ENCODE measurements at places on chromosomes 2 and 18.
A peak's percentile ranks its signal among the peaks of the same experiment; 100 is the strongest.

DNA sequence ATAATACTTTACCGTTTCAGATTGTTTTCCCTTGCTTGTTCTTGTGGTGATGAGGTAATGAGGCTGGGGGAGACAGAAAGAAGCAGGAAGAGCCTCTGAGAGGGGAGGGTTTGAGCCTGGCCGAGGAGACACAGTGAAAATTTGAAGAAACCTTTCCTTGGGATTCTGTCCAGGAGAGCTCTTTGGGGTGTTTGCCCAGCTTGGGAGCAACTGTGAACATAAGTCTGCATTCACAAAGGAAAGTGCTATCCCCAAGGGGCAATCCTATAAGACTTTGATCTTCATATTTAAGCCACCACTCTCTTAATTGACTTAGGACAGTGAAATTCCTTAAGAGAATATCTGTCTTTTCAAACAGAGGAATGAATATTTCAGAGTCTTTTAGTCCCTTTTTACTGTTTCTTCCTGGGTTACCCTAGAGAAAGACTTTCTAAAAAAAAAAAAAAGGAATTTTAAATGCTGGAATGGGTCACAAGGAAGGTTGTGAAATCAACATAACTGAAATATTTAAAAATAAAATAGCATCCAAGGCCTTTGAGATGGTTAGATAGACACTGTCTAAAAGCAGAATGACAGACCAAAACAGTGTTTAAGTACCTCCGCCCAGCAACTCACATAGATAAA, 52.5 kb upstream of the STAM2 start:
- no peak for DNase-seq

DNA sequence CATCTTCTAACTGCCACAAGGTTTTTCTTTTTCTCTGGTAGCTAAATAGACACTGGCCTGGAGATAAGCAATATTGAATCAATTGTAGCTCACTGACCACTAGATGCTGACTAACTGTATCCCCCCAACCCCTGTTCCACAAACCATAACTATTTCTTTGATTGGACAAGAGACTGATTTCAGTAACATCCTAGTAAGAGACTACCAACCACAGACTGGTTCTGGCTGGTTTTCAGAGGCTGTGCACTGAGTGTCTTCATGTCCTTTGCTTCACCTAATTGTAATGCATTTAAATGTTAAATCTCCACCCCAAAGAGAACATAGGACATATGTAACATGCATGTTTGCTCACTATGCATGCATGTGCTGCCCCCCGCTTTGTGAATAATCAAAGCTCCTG, 3.2 kb upstream of the AAK1 start:
- DNase-seq, result no peak

DNA sequence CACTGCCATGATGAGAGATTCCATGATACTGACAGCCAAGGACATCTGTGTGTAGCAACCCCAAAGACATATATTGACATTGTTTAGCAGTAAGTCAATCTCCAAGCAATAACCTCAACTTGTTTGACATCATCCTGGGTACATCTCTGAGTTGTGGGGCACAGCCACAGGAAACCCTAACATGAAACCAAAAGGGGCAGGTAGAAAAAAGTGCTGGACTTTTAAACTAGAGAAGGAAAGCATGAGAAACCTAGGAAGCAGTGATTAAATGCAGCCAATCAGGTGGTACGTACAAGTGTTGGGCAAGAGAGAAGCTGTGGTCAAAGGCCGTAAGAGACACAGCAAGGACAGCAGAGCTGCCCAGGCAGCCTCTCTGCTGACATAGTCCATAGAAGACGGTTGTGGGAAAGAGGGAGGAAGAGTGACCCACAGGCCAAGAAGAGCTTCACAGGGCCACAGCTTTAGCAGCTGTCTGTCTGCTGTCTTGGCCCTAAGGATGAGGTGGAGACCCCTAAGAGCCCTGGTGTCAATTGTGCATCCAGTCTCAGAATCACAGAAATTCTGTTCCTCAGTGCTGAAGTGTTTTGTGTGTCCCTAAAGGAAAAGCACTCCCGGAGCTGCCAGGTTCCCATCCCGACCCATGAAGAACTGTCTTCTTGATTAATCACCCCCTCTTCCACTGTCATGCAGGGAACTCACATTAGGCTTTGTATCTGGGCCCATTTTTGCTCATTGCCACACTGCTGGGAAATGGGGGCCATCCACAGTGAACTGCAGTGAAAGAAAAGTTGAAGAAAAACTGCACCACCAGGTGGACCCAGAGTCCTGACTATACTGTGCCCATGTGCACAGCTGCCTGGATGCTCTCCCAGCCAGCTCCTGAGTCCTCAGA, 25.4 kb upstream of the CHN1 start:
- peak; percentile 28 for DNase-seq

GRCh38 chr2:239716536-239717318, 308.4 kb downstream of the NDUFA10 start:
- no peak for DNase-seq

GRCh38 chr18:36469461-36469860, 171.9 kb downstream of the FHOD3 start:
- no peak for DNase-seq

GRCh38 chr2:175676813-175677212, 325.3 kb downstream of the LNPK start:
- no peak for DNase-seq

DNA sequence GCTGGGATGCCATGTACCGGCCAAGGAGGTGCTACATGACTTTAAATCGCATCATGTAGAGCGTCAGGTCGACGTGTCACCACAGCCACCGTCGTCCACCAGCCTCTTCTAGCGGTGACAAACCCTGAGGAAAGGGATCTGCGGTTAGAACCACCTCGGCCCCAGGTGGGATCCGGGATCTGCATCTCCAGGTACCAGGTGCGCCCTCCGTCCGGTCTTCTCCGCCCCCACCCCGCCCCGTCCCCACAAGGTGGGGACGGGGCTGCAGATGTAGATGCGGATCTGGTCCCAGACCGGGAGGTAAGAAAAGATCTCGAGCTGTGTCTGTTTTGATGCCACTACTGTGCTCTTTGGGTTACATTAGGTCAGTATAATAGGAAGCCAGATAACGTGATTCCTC, 38.4 kb downstream of the C1D start:
- DNase-seq, result no peak

GRCh38 chr18:50232419-50232818, 33.9 kb downstream of the CFAP53 start:
- DNase-seq, result no peak

DNA sequence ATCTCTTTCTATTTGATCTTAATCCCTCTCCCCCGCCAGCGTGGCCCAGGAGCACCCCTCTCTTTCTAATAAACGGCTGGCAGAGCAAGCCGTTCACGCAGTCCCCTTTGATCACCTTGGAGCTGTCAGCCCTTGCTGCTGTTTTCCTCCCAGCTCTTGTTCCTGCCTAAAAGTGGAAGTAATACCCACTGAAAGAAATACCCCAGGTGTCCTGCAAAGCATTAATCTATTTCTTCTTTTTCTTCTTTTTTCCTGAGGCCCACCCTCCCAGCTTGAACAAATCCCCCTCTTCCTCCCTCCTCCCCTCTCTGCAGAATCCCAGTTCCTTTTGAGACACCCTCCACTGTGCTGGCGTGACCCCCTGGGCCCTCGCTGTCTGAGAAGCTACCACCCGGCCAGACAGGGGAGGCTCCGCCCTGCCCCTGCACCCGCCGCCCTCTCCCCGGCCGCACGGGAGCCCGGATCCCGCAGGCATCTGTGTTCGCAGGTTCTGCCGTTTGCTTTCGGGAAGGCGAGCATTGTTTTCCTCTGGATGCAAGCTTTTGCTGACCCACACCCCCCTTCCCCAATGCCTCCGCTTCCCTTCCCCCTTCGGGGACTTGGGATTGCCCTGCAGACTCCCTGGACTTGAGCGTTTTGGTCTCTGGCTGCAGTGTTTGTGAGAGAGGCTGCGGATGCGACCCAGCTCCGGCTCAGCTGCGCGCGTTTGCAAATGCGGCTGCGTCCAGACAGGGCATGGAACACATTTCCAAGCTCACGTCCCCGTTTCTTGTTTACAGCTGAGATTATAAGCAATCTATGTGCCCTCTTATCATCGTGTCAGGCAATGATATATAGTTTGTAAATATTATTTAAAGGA, 631.5 kb downstream of the NYAP2 start:
- DNase-seq, result no peak

DNA sequence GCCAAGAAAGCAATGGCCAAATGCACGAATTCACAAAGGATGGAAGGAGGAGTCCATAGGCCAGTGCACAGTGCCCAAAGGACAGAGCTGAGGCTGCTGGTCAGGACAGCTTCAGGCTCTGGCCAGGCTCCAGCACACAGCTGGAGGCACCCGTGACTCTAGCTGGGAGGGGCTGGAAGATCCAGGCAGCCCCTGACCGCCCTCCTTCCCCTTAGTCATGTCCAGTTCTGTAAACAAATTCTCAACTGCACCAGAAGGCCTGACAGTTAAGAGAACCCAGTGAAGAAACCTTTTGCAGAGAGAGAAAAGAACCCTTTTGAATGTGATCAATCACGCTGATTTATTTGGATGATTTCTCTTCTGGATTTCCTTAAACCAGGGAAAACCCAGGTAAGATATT, 7.7 kb upstream of the YWHAQ start:
- DNase-seq, result no peak

DNA sequence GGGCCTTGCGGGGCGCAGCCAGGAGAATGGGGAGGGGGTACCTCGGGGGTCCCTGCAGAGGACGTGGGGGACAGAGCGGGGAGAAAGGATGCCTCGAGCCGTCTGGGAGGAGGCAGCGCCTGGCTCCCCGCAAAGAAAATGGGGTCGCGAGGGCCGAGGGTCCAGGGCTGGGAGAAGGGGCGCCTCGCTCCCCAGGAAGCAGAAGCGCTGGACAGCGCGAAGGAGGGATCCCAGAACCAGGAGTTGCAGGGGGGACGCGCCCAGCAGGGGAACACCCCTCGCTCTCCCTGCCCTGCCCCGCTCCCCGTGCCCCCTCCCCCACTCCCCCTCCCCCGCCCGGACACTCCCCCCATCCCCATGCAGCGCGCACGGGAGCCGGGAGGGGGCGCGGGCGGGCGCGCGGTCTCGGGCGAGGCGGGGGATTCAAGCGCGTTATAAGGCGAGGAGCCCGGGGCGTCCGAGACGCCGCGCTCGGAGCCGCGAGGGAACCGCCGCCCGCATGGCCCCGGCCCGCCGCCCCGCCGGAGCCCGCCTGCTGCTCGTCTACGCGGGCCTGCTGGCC, at the start of gene ERFE:
ERFE (plus strand) TSS at position 462 of the 562 bp plus-strand sequence; CDS start at position 500, 38 bp downstream.
- DNase-seq, result no peak

GRCh38 chr2:119744335-119744939, 15.3 kb upstream of the PTPN4 start:
- DNase-seq, result no peak

DNA sequence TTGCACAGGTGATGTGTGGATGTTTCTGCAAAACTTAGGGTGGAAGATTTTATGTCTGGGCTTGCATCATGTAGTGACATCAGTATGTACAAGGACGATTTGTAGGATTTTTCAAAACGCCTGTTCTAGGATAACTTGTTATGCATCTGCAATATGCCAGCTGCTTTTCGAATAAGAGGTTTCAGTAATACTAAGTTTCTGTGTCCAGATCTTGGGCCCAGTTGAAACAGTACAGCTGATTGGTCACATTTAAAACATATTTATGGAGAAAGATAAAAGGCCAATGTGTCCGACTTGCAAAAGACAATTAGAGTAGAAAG, 1.2 kb downstream of the PTPN4 start:
- no peak for DNase-seq

GRCh38 chr18:25134861-25135260, 217.1 kb downstream of the ZNF521 start:
- no peak for DNase-seq

DNA sequence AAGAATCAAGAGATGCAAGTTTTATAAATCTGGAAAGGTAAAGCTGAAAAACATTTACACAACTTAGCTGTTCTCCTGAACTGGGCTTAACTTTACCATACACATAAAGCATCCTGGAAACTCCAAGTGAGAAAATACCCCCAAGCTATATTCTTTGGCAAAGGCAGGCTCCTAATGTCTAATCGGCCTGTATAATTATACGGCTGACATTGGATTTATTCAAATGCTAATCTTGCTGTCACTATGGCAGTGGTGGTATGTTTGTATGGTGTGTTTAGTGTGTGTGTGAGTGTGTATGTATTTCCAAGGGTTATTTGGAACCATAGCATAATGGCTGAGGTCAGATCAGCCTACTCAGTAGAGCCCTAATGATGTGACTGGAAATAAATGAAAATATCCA, 1031.8 kb upstream of the ZEB2 start:
- DNase-seq, result no peak

DNA sequence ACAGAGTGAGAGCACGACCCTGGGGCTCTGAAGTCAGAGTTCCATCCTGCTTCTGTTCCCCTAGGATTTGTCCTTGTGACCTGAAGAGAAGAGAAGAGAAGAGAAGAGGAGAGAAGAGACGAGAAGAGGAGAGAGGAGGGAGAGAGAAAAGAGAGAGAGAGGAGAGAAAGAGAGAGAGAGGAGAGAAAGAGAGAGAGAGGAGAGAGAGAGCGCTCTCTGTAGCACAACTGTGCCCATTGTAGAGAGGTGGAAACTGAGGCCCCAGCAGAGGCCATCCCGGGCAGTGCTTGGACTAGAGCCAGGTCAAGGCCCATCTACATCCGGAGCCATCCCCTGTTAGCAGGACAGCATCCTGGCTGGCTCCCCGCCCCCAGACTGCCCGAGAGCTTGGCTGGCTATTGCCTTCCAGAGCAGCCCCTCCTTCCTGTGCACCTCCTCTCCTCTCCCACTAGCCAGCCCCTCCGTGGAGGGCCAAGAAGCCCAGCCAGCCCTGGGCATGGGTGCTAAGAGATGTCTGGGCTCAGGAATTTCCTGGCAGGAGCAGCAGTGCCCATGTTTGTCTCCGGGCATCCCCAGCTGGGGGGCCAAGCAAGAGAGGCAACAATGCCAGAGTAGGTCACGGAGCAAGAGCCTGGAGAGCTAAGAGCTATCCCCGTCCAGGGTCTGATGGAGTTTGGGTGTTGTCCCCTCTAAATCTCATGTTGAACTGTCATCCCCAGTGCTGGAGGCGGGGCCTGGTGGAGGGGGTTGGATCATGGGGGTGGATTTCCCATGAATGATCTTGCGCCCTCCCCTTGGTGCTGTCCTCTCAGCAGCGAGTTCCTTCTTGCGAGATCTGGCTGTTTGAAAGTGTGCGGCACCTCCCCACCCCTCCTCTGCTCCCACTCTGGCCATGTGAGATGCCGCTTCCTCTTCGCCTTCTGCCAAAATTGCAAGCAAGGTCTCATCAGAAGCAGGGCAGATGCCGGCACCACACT, 18.2 kb upstream of the GPR55 start:
- DNase-seq, result peak; percentile 87

GRCh38 chr2:238633426-238634328, 206.9 kb downstream of the ASB1 start:
- DNase-seq, result no peak

- no peak for DNase-seq
Measured at GRCh38 chr2:9909106-9909505, 42.4 kb upstream of the GRHL1 start.

GRCh38 chr2:53724536-53724935, 43.1 kb upstream of the CHAC2 start:
- no peak for DNase-seq

GRCh38 chr2:62928015-62928414, 122.6 kb upstream of the OTX1 start:
- no peak for DNase-seq

DNA sequence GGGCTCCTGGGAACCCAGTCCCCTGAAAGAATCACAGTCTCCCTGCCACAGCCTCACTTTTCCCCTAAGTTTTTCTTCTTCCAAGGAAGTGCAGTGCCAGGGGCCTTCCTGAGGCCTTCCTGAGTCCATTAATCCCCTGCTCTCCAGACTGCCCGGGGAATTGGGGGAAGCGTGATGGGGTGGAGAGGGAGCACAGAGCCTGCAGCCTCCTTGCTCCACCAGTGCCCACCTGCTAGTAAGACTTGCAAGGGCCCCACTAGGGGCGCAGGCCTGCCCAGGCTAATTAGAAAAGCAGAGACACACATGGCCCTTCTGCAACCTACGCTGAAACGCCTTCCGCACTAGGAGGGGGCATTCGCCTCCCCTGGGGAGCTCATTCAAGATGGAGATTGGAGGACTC, 110.6 kb downstream of the MRO start:
- DNase-seq, result no peak
